ENCODE measurements at places on chromosomes 11 and 22.
A peak's percentile ranks its signal among the peaks of the same experiment; 100 is the strongest.

GRCh38 chr11:14190992-14191778 is 167.8 kb downstream of the RRAS2 start:
- no peak for DNase-seq

- no peak for DNase-seq
Observed at GRCh38 chr22:19578180-19579004, 54.2 kb upstream of the CLDN5 start.

DNA sequence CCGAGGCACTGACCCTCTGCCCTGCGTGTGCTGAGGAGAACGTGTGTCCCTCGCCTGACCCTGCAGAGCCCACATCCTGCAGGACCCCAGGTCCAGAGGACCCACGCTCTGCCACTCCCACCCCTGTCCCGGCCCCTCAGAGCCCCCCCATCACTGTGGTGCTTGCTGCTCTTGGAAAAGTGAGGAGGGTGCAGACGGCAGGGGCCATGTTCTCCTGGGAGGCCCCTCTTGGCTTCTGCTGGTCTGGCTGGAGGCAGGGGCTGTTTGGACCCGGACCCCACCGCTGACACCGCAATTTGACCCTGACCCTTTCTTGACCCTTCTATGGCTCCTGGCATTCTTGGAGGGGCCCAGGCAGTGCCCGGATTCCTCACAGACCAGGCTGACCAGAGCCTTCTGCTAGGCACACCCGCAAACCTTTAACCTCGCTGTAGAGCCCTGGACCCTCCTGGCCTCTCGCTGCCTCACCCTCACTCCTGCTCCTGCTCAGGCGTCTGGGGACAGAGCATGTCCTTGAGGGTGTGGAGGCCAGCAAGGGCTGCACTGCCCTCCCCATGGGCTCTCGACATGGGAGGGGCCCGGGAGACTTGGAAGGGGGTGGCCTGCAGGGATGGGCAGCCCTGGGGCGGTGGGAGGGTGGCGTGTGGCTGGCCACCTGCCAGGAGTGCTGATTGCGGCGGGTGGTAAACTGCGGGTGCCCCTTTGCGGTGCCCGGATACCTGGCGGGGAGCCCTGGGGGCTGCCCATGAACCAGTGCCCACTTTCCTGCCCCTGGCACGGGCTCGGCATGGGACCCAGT is 37.0 kb upstream of the MUC5AC start:
- DNase-seq, result no peak

DNA sequence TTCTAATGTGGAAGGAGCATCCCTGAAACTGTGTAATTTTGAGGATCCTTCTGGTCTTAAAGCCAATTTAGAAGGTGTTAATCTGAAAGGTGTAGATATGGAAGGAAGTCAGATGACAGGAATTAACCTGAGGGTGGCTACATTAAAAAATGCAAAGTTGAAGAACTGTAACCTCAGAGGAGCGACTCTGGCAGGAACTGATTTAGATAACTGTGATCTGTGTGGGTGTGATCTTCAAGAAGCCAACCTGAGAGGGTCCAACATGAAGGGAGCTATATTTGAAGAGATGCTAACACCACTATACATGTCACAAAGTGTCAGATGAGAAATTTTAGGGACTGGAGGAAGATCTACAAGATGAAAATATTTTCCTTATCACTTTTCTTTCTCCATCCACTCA is 7.6 kb downstream of the BCO2 start:
- DNase-seq, result no peak

GRCh38 chr22:19522881-19523239 is 1.4 kb downstream of the CLDN5 start:
- no peak for DNase-seq

GRCh38 chr11:119668676-119669075 is 60.3 kb downstream of the NECTIN1 start:
- no peak for DNase-seq

- peak; percentile 15 for DNase-seq
Observed at GRCh38 chr22:30386960-30387827, at the start of gene RNF215. Gene RNF215, minus strand, starts transcription at chr22:30387411. Its CDS starts 98 bp downstream, at chr22:30387313.

DNA sequence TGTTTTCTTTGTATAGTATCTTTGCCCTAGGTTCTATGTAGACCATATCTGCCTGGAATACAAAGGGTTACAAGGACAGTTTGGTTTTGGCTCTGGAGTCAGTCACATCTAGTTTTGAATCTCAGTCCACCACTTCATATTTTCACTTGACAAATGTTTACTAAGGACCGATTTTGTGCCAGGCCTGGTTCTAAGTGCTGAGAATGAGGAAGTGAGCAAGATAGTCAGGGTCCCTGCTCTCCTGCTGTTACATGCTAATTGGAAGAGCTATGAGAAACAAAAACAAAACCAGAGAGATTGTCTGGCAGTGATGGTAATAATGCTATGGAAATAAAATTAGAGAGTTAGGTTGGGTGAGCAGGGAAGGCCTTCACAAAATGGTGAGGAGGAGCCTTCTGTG is 66.1 kb upstream of the ARHGAP20 start:
- no peak for DNase-seq

GRCh38 chr22:46688949-46689348 is 49.1 kb downstream of the CERK start:
- no peak for DNase-seq

DNA sequence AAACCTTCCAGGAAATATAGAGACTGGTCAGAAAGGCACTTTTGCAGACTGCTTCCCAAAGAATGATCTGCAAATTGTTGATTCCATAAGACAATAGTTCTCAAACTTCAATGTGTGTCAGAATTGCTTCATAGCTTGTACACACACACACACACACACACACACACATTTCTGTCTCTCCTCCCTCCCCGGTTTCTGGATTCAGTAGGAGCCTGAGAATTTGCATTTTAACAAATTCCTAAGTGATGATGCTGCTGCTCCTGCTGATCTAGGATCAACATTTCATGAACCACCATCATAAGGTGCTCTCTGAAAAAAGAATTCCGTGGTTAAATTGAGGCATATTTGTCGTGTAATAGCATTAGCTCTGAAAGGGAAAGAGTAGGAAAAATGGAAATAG is 35.3 kb upstream of the FZD4 start:
- peak; percentile 19 for DNase-seq

DNA sequence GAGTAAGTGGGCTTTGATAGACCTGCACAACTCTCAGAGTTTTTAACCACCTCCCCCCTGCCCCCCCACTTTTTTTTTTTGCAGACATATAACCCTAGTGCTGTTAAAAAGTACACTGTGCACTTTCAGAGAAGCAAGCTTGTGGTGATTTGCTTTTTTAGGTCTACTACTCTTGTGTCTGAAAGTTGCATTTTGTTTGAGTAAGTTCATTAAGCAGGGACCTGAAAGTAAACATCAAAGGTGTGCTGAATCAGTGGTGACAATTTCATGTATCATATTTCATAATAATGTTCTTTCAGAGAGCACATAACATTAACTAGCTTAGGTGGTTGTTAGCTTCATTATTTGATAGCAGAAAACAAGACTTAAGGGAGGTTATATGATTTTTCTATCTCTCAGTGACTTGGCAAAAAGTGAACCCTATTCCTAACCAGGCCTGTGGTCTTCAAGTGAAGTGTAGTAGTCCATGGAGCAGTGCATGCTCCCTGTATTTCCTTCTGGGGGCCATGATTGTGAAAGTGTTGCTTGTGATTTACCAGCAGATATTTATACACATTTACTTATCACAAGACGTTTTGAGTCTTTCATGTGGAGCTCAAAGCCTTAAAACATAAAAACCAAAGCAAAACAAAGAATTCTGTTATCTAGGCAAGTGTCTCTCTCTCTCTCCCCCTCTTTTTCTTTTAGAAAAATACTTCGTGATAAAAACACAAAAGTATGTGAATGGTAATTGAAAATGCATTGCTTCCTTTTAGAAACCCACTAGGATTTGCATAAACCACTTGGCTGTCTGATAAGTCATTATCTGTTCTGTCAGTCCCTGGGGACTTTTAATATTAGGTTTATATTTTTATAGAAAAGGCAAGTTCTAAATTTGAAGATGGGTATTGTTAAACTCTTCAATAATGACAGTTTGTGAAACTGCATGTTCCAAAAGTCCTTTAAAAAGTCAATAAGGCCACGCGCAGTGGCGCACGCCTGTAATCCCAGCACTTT is 7.5 kb upstream of the RAG2 start:
- no peak for DNase-seq

- no peak for DNase-seq
Observed at GRCh38 chr11:24661331-24661730, 164.5 kb downstream of the LUZP2 start.

GRCh38 chr22:45996241-45997076 is 19.5 kb upstream of the WNT7B start:
- DNase-seq, result no peak

- DNase-seq, result no peak
Observed at GRCh38 chr11:4074266-4074665, 20.3 kb upstream of the RRM1 start.

- no peak for DNase-seq
Observed at GRCh38 chr11:73009972-73010371, 132.1 kb downstream of the FCHSD2 start.

GRCh38 chr11:62600367-62601121 is 1.1 kb downstream of the MTA2 start:
- no peak for DNase-seq

DNA sequence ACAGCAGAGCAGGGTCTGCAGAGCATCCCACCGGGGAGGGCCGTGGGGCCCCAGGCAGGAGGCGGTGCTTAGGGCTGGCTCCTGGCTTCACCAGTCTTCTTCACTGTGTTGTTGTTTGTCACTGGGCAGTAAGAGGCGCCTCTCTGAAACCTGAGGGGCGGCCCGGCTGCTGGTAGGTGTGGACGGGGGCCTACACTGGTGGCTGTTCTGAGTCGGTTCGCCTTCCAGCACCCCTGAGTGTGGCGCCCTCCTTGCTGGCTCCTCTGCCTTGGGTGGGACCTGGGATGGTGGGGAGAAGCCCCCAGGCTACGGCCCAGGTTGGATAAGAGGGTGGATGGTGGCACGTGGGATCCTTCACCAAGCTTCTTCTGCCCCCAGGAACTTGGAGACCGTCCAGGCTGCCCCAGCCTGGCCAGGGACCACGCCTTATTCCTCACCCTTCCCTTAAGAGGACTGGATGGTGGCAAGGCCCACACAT is 10.4 kb upstream of the GRAMD4 start:
- no peak for DNase-seq

DNA sequence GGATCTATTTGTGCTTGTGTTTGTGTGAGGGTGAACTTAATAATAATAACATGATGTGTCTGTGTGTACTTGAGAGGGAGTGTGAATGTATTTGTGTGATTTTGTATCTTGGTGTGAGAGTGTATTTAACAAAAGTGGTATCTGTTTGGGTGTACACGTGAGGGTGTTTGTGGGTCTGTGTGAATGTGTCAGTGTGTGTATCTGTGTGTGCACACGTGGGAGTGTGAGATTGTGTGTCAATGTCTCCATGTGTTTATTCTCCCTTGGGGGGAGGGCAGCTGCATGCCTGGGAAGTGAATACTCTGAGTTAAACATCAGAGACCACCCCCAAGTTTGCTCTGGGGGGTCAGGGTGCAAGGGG is 15.0 kb upstream of the RPS19BP1 start:
- no peak for DNase-seq

DNA sequence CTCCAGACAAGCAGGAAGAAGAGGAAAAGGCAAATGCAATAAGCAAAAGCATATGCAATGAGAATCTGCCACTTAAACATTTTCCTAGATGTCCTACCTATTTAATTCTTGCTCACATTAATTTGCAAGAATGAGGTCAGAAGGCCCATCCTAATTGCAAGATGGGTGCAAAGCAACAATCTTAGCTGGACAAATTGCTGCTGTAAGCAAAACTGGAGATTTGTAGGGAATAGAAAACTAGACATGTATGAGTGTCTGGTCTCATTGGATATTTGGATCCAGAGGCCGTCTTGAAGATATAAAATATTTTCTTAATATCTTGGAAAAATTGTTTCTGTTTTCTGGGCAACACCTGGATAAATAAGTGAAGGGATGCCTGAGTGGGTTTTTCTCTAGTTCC is 150.1 kb upstream of the PGR start:
- no peak for DNase-seq

DNA sequence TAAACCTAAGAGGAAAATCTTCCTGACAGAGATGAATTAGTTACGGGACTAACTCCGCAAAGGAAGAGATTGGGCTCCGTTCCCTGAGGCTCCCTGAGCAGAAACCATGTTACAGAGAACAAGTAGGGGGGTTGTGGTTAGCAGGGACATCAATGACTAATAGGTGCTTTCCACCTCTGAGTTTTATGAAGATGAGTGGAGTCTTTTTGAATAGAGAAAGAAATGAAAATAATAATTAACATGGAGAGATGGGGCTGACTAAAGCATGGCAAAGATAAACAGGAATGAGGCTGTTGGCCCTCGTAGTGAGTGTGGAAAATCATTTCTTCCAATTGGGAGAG is 47.5 kb upstream of the PICALM start:
- DNase-seq, result no peak

- no peak for DNase-seq
Observed at GRCh38 chr11:1828542-1828941, 6.2 kb upstream of the SYT8 start.

DNA sequence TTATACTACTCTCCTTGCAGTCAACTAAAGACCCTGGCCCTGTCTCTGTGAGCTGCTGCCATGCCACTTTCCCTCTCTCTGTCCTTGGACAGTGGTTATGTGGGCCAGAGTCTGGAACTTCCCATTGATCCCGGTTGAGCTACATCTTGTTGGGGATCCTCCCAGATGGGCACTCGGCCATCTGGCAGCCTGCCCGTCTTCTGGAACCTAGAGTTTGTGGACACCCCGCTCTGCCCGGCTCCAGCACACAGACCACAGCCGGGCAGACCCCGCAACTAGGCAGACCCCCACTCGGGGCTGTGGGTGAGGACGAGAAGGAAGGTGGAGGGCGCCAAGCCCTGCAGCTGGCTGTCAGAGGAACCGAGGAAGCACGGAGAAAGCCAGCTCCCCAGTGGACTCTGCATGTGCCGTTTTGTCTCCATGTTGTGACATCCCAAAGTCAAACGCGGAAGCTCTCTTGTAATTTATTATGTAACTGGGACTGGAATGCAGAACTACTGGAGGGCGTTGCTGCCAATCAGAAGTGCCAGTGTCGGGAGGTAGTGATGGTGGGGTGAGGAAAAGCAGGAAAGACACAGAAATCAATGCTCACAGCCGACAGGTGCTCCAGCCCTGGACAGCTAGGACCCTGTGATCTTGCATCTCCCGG is 207.7 kb downstream of the CEP164 start:
- no peak for DNase-seq

GRCh38 chr11:128908391-128909246 is 17.5 kb downstream of the KCNJ5 start:
- DNase-seq, result no peak

All from SW 1271 (cell line).